ENCODE measurements at places on chromosomes 1 and 21.

DNA sequence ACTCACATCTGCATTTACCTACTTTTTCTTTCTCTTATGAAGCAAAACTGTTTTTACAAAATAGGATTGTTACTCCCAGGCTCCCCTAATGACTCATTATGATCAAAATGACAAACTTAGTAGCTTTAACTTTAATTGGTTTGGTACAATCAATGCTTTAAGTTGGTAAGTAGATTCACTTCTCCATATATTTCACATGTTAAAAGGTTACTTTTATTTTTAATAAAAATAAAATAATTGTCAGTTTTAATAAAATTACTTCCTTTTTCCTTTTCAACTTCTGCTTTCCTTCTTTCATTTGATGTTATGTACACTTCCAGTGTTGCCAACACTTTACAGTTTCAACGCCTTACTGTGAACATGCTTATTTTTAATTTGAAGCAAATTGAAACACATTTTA is 477.6 kb downstream of the SETD4 start:
- DNase-seq = no peak

GRCh38 chr1:69814926-69815325 is 247.2 kb downstream of the LRRC7 start:
- DNase-seq = no peak

DNA sequence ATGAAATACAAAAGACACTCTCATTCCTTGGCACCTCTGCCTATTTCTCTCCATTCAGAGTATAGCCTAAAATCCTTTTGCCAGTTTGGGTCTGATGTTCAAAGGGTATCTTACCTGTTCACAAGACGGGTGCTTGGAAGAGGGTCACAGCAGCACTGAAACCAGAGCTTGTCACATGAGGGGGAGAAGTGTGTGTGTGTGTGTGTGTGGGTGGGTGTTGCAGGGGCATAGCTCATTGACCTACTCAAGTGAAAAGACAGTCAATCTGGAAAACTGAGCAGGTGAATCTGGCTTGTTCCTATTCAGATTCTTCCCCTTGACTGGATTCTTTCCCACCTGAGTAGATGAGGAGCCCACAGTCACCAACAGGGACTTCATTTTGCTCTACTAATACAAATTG is 63.9 kb downstream of the KCTD3 start:
- DNase-seq = no peak

- no peak for DNase-seq
Measured at GRCh38 chr1:222897527-222898190, 82.8 kb downstream of the DISP1 start.

DNA sequence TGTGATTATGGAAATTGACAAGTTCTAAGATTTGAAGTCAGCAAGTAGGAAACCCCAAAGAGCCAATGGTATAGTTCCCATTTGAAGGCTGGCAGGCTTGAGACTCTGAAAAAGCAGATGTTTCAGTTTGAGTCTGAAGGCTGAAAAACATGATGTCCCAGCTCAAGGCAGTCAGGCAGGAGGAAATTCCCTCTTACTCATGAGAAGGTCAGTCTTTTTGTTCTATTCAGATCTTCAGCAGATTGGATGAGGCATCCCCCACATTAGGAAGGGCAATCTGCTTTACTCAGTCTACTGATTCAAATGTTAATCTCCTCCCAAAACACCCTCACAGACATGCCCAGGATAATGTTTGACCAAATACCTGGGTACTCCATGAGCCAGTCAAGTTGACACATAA is 372.5 kb upstream of the ST6GALNAC5 start:
- no peak for DNase-seq

DNA sequence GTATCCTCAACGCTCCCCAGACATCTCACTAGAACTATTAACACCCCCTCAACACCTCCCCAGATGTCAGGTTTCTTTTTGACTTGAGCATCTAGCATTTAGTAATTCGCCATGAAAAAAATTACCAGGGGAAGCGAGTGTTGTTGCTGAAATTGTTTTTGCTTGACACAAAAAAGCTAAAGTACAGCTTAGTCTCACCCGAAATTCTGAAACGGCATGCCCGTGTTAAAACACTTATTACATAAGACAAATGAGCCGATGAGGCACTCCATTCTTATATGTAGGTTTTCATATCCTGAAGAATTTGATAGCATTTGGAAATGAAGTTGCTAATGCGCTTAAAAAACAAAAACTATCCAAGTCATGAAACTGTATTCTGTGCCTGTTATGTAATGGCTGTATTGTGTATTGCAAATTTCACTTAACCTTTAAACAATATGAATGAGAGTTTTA is 1.3 kb upstream of the NRIP1 start:
- no peak for DNase-seq

DNA sequence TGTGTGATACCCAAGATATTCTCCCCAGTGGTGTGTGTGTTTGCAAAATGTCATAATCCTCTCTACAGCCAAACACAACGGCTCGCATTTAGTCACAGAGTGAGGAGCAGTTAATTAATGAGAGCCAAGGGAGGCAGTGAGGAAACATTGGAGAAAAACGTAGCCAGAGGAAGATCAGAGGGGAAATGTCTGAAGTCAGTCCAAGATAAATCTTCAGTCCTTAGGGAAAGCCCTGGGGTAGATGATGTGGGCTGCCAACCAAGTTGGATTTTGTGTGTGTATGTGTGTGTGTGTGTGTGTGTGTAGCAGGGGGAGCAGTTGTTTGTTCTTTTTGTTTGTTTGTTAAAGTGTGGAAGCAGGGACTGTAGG is 201.0 kb upstream of the PTBP2 start:
- no peak for DNase-seq

All from NCI-H2081 (cell line).